ENCODE measurements at places on chromosomes 2 and 18. TPM values are rescaled to one million over a fixed set of nuclear protein-coding genes. Genes with fewer than 3 reads are reported as not detected.

Gene FAM124B
- 1.8 TPM for total RNA-seq

Gene HTR2B
- 13.0 TPM for total RNA-seq

Gene ABCG5
- not detected for total RNA-seq

Gene SEPTIN10
- total RNA-seq: 178 TPM

Gene USP34
- total RNA-seq: 158 TPM

Gene PROKR1
- 0.28 TPM for total RNA-seq

Gene VWC2L
- 0.28 TPM for total RNA-seq

- H3K4me1 ChIP-seq: no peaks in the 10 kb centered on the region
- no peak overlapping the region for H3K4me3 ChIP-seq
- DNase-seq: no peak
- H3K27me3 ChIP-seq: no peaks in the 10 kb centered on the region
These were observed 193.4 kb downstream of the FBXO15 start for GRCh38 chr18:73954268-73954667.

DNA sequence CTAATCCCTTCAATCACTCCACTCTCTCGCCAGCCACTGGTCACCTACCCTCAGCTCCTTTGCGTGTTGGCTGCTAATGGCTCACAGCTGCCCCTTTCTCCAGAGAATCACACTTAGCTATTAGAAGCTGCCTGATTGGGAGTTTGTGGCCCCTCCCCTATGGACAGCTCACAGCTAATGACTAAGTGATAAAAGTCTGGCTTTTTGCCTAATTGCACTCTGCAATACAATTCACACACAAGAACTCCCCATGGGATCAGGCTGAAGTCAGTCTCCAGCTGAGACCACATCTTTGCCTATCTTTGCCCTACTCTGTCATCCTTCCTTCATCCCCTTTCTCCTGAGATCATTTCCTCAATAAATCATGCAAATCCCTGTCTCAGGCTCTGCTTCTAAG, 701.9 kb upstream of the RAB6C start:
- no peak for DNase-seq
- H3K4me1 ChIP-seq: peaks cover 16% of the 10 kb centered on the region
- H3K4me3 ChIP-seq: no peak overlapping the region
- H3K36me3 ChIP-seq: no peaks in the 10 kb centered on the region

DNA sequence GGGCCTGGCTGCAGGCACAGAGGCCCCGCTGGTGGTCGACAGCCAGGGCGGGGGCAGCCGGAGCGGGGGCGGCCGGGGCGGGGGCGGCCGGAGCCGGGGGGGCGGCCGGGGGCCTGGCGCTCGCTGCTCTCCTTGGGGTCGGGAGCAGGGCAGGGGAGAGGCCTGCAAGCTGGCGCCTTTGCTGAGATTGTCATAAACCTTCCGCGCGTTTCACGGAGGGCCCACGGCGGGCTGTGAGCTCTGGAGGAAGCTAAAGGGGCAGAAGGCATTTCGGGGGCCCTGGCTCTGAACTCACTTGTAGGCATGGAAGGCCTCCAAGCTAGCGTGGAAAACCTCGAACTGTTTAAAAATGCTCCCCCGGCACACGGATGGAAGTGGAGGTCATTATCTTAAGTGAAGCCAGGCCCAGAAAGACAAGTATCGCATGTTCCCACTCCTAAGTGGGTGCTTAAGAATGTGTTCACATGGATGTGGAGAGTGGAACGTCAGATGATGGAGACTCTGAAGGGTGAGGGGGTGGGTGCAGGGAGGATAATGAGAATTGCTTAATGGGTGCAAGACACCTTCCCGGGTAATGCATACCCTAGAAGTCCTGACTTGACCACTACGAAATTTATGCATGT, 629 bp downstream of the PRELID3A start:
- H3K4me1 ChIP-seq: peaks cover 28% of the 10 kb centered on the region
- H3K27me3 ChIP-seq: no peaks in the 10 kb centered on the region
- H3K36me3 ChIP-seq: no peaks in the 10 kb centered on the region
- H3K4me3 ChIP-seq: peak overlapping the region; percentile 71
- no peak for DNase-seq

DNA sequence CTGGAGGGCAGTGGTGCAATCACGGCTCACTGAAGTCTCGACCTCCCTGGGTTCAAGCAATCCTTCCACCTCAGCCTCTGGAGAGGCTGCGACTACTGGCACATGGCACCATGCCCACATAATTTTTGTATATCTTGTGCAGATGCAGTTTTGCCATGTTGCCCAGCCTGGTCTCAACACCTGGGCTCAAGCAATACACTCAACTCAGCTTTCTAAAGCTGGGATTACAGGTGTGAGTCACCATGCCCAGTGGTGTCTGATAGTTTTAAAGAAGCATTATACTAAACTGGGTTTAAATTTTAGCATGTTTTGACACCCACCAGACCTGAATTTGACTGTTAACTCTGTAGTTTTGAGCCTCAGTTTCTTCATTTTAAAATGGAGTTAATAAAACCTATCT, 109.4 kb upstream of the SLC38A11 start:
- no peak overlapping the region for H3K27ac ChIP-seq
- no peak overlapping the region for H3K4me3 ChIP-seq
- peaks cover 5% of the 10 kb centered on the region for H3K4me1 ChIP-seq

GRCh38 chr18:27699137-27699536, 477.8 kb downstream of the CDH2 start:
- no peaks in the 10 kb centered on the region for H3K4me1 ChIP-seq
- no peaks in the 10 kb centered on the region for H3K27me3 ChIP-seq
- no peaks in the 10 kb centered on the region for H3K36me3 ChIP-seq
- no peak for DNase-seq
- no peak overlapping the region for H3K27ac ChIP-seq
- H3K4me3 ChIP-seq: no peak overlapping the region

DNA sequence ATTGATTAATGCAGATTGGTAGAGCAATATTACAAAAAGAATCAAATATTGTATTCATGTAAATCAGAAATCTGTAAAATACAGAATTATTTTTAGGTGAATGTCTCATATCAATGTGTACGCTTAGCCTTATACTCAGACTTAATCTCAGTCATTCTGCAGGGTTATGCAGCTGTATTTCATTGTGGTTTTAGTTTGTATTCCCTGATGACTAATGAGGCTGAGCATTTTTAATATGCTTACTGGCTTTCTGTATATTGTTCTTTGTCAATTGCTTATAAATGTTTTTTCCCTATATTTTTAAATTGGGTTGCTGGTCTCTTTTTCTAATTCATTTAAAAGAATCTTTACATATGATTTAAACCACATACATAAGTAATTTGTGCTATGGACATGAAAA, 50.1 kb downstream of the CDH19 start:
- H3K27ac ChIP-seq: no peak overlapping the region
- no peak overlapping the region for H3K4me3 ChIP-seq
- no peaks in the 10 kb centered on the region for H3K4me1 ChIP-seq
- no peaks in the 10 kb centered on the region for H3K36me3 ChIP-seq

- H3K27me3 ChIP-seq: no peaks in the 10 kb centered on the region
- no peaks in the 10 kb centered on the region for H3K36me3 ChIP-seq
- H3K27ac ChIP-seq: no peak overlapping the region
- H3K4me3 ChIP-seq: no peak overlapping the region
- DNase-seq: no peak
- no peaks in the 10 kb centered on the region for H3K4me1 ChIP-seq
These were observed 20.8 kb upstream of the TNP1 start for GRCh38 chr2:216880509-216881184.

DNA sequence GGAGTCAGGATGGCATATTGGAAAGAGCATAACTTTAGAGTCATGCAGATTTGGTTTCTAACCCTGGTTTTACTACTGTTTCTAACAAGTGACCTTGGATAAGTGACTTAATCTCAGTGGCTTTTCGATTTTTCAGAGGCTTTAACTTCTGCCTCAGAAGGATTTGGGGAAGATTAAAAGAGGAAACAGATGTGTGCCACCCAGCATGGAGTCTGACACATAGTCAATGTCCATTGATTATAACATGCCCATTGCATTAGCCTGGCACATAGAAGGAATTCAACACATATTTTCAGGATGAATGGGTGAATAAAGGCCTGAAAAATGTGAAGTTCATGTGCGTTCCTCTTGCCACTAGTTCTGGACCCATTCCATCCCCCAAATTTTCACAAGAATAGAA, 438.2 kb downstream of the EPHA4 start:
- no peaks in the 10 kb centered on the region for H3K4me1 ChIP-seq
- H3K27ac ChIP-seq: no peak overlapping the region
- no peak for DNase-seq
- no peaks in the 10 kb centered on the region for H3K36me3 ChIP-seq

GRCh38 chr2:230627806-230628724, 84.6 kb upstream of the CAB39 start:
- H3K27me3 ChIP-seq: no peaks in the 10 kb centered on the region
- no peaks in the 10 kb centered on the region for H3K36me3 ChIP-seq
- no peak overlapping the region for H3K4me3 ChIP-seq
- no peak for DNase-seq
- no peak overlapping the region for H3K27ac ChIP-seq

DNA sequence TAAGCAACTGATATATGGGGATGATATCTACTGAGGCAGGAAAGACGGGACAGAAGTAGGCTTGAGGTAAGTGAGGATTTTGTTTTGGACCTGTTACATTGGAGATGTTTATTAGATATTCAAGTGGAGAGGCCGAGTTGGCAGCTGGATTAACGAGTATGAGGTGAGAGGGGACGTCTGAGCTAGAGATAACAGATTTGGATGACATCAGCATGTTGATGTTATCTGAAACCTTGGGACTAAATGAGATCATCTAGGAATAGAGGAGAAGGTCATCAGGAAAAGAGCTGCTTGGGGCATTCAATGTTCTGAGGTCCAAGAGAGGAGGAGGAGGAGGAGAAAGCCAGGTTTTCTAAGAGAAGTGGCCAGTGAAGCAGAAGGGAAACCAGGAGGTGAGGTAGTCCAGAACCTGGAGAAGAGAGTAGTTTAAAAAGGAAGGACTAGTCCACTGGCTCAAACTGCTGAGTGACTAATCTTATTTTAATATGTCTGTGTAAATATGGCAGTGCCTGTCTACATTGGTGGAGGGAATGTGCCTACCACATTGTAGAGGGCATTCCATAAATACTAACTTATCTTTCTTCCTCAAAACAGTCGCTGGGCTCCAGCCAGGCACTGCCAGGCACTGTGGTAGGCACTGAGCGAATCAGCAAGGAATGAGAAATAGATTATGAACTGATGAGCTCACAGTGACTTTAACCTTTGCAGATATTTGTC, 488.3 kb downstream of the DLGAP1 start:
- no peak overlapping the region for H3K4me3 ChIP-seq
- no peak overlapping the region for H3K27ac ChIP-seq
- no peaks in the 10 kb centered on the region for H3K27me3 ChIP-seq
- no peaks in the 10 kb centered on the region for H3K36me3 ChIP-seq

GRCh38 chr18:49631146-49631866, 69.4 kb downstream of the LIPG start:
- H3K27ac ChIP-seq: no peak overlapping the region
- no peak overlapping the region for H3K4me3 ChIP-seq
- DNase-seq: peak; percentile 27
- H3K27me3 ChIP-seq: no peaks in the 10 kb centered on the region
- H3K4me1 ChIP-seq: no peaks in the 10 kb centered on the region

GRCh38 chr18:55633032-55633431, 45.0 kb upstream of the TCF4 start:
- H3K4me3 ChIP-seq: no peak overlapping the region
- no peak for DNase-seq
- no peaks in the 10 kb centered on the region for H3K4me1 ChIP-seq
- no peaks in the 10 kb centered on the region for H3K36me3 ChIP-seq
- no peak overlapping the region for H3K27ac ChIP-seq

DNA sequence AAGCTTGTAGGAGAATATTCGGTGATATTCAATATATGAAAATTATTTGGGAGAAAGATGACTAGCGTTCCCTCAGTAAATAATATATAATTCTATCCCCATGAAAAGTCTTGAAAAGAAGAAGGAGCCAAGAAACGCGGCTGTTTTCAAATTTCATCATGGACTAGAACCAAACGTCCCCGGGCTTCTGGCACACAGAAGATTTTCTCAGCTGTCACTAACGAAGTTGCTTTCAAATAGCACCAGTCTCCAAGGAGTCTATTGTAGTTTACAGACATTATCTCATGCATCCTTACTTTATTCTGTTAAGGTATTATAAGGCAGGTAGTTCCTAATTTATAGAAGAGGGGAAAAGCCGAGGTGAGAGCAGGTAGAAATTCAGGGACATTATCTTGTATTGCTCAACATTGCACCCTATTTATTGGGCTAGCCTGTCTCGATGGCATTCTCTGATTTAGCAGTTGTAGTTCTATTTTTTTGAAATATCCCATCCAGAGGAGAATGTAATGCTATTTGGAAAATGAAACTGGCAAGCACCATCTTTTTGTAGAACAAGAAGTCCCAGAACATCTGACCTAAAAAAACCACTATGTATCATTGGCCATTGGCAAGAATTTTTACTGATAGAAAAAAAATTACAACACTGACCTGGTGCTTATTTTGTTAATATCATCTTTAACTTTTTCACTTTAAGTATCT, 198.1 kb upstream of the RASGRP3 start:
- no peaks in the 10 kb centered on the region for H3K36me3 ChIP-seq
- H3K4me1 ChIP-seq: peaks cover 42% of the 10 kb centered on the region
- no peak for DNase-seq
- H3K27ac ChIP-seq: peak overlapping the region; percentile 88

GRCh38 chr2:186881660-186882059, 32.7 kb upstream of the ZSWIM2 start:
- H3K4me3 ChIP-seq: no peak overlapping the region
- no peaks in the 10 kb centered on the region for H3K36me3 ChIP-seq
- no peak for DNase-seq
- no peaks in the 10 kb centered on the region for H3K27me3 ChIP-seq

DNA sequence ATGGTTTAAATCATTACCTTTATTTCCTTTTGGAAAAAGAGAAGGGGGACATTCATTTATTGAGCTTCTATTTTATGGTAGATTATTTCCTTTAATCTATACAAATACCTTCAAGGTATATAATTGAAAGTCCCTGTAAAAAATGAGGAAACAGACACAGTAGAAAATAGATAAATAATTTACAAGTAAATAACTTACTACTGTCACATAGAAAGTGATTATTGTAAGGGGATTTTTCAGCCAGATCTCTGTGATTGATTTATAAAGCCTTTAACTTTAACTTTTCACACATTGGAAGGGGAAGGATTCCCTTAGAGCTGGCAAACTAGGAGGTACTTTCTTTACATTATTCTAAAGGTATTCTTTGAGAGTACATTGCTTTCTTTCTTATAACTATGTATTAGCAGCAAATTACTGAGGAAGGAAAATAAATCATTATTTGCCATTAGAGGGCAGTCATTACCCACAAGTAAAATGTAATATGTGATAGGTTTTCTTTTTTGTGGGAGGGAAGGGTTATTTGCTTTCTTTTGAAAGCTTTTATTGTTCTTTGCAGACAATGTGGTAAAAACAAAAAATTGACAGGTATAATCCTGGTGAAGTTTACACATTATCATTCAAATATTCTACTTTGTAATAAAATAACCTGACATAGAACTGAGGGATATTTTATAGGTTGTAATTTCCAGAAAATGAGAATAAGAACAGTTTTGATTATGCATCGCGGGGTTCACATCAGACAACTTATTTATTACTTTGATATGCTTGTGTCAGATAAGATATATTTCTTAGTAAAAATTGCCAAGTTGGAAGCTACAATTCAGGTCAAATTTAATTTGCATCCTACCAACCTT, 24.8 kb upstream of the RPE start:
- H3K27ac ChIP-seq: no peak overlapping the region
- H3K4me1 ChIP-seq: peaks cover 8% of the 10 kb centered on the region
- DNase-seq: no peak
- H3K4me3 ChIP-seq: no peak overlapping the region

GRCh38 chr2:128305555-128306080, 13.1 kb downstream of the HS6ST1 start:
- peak overlapping the region; percentile 11 for H3K4me3 ChIP-seq
- no peaks in the 10 kb centered on the region for H3K27me3 ChIP-seq
- peak overlapping the region; percentile 80 for H3K27ac ChIP-seq
- no peaks in the 10 kb centered on the region for H3K36me3 ChIP-seq
- DNase-seq: peak; percentile 74
